ENCODE measurements at places on chromosomes 11 and 22.

DNA sequence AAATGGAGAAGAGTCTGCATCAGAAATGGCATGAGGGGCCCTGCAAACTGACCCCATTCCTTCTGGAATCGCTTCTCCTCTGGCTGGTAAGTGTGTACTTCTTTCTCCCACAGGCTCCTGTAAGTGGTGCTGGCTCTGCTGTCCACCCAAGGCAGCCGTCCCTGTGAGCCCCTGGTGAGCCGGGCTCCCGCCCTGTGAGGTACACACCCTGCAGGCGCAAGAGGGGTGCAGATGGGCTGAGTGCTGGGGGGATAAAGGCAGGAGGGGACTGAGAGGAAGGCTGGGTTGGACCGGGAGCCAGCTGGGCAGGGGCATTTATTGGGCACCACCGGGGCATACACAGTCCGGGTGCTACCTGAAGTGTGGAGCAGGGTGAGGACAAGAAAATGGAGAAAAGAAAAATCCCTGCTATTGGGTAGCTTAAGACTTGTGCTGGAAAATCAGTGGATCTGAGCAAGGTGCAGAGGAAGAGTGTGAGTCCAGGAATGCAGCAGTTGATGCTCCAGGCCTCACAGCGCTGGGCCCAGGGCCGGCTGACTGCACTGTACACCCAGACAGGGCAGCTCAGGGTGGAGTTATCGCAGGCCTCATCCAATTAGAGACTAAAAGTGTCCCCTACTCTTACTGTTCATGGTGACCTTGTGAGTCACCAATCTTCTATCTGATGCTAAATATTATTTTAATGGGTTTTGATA is 455.1 kb upstream of the B3GAT1 start:
- no peak for DNase-seq

GRCh38 chr11:107359701-107360100 is 97.9 kb downstream of the CWF19L2 start:
- DNase-seq = no peak

GRCh38 chr11:116782728-116783127 is 5.1 kb downstream of the ZPR1 start:
- DNase-seq = no peak

DNA sequence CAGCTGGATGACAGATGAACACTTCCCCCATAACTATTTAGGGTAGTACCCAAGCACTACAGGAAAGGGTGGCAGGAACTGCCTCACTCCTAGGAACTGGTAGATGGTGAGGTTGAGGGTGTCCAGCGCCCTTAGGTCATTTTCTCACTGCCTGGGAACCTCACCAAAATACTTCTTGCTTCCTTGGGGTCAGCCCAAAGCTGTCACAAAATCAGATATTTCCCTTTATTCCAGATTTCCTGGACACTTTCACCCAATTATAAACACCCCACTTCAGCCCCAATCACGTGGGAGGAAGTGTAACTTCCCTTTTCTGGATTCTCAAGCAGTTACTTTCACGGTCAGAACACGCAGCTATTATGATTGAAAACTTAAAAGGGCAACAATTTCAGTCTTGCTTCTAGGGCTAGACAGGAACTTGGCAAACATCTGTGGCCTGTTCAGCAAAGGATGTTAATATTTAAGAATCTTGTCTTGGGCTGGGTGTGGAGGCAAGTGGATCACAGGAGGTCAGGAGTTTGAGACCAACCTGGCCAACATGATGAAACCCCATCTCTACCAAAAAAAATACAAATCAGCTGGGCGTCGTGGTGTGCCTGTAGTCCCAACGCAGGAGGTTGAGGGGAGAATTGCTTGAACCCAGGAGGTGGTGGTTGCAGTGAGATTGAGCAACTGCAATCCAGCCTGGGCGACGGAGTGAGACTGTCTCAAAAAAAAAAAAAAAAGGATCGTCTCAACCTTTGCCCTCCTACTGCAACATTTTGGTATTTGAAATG is 4.0 kb downstream of the FTH1 start:
- no peak for DNase-seq

- no peak for DNase-seq
Observed at GRCh38 chr11:7081441-7081840, 7.4 kb upstream of the RBMXL2 start.

- no peak for DNase-seq
Observed at GRCh38 chr22:26993886-26994285, 336.5 kb downstream of the MIAT start.

GRCh38 chr11:131977854-131978253 is 607.4 kb downstream of the NTM start:
- DNase-seq = no peak

GRCh38 chr11:130031945-130032344 is 29.3 kb upstream of the PRDM10 start:
- no peak for DNase-seq

GRCh38 chr11:73155102-73155501 is 13.0 kb upstream of the FCHSD2 start:
- no peak for DNase-seq

GRCh38 chr11:61377461-61378160 is 14.8 kb upstream of the TMEM216 start:
- DNase-seq = no peak

DNA sequence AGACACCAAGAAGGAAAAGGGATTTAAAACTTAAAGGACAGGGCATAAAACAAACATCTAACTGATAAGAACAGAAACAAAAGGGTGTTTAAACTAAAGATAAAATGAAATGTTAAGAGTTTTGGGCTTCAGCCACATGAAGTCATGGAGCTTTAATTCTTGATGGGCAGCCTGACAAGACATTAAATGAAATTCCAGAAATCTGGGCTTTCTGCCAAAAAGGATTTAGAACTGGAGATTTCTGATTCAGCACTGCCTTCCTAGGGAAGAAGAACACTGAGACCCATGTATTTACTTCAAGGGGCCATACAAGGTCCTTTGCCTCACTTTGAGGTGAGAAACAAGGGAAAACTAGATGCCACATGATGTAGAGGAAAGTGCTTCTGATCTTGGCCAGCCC is 355.9 kb upstream of the RAG2 start:
- no peak for DNase-seq

- DNase-seq = no peak
Observed at GRCh38 chr11:64558065-64558745, 32.8 kb upstream of the SLC22A12 start.

GRCh38 chr11:76205252-76206076 is 838 bp downstream of the WNT11 start:
- no peak for DNase-seq

GRCh38 chr11:70466154-70466553 is 67.8 kb downstream of the CTTN start:
- DNase-seq = no peak
